ENCODE measurements at places on chromosomes 7 and 10.

GRCh38 chr7:124943472-124943871 lies 13.8 kb upstream of the POT1 start:
- no peak for DNase-seq

- DNase-seq = no peak
These were observed 169.5 kb upstream of the SVIL start for GRCh38 chr10:29804025-29804852.

DNA sequence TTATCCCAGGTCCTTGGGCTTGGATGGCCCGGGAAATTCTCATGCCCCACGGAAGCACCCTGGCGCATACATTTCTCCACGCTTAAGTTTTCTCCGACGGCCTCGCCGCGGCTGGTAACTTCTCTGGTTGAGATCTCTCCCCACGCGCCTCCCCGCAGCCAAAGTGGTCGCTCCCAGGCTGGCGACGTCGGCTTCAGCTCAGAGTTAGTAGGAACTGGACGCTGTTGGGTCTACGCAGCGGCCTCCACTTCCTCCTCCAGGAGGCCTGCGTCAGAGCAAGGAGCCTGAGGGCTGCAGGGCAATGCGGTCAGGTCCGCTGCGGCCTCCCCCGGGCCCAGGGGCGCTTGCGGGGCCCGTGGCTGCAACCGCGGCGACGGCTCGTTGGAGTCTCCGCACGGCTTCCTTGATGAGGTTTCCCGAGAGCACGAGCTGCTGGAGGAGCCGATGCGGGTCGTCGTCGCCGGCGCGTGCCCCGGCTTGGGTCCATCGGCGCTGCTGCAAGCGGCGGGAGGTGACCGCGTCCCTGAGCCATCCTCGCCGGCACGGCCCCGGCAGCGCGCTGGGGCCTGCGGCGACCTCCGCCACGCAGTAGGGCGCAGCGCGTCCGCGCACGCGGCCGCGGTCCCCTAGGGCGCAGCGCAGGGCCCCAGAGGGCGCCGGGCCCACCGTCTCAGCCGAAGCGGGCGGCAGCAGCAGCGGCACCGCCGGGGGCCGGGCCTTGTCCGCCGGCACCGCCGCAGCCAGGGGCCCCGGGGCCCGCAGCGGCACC lies 744 bp downstream of the FRAT2 start:
- no peak for DNase-seq

DNA sequence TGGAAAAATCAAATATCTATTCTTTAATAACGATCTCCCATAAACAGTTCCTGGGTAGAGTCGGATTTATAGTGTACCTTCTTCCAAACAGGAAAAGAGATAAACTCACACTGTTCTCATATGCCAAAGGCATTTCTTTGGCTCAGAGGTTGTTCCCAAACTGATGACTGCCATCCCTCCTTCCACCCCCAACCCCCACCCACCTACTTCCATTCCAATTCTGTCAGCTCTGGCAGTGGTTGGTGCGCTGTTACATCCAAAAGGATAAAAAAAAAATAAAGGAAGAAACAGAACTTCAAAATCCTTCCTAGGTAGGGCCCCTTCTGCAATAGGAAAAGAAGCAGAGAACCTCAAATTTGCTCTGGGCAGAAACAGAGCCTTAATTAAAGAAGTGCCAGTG lies 104.7 kb downstream of the DGKI start:
- no peak for DNase-seq

DNA sequence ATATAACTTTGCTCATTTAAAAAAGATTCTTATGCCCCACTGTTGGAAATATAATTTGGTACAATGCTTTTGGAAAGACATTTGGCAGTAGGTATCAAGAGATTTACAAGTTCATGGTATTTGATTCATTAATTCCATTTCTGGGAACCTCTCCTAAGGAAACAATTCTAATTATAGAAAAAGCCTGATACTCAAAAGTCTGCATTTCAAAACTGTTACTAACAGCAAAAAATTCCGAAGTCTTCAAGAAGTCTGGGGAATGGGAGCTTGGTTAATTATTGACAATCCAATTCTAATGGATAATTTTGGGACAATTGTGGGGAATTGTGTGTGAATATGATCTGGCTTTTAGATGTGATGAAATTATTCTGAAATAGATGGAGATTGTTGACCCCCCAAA lies 59.6 kb downstream of the HDAC9 start:
- DNase-seq = no peak

DNA sequence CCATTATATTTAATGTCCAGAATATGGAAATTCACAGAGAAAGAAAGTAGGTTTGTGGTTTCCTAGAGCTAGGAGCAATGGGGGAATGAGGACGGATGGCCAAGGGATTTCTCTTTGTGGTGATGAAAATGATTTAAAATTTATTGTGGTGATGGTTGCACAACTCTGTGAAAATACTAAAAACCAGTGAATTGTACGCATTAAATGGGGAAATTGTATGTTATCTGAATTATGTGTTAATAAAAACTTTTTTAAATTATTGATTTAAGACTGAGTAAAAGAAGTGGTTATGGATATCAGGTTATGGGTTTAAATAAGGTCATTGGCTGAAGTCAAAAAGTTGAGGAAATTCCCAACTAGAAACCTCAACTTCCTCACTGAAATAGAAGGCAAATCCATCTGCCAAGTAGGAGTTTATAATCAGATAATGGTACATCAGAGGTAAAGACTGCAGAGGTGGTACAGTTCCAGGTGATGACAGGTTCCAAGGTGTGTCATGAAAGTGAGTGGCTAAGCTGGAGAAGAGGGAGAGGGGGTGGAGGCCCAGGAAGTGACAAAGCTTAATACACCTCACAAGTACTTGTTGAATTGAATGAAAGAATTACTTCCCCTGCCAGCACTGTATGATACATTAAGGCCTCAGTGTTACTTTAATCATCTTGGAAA lies 68.9 kb upstream of the CCDC71L start:
- DNase-seq = no peak

- no peak for DNase-seq
These were observed 237.3 kb upstream of the SP8 start for GRCh38 chr7:21023841-21024484.

DNA sequence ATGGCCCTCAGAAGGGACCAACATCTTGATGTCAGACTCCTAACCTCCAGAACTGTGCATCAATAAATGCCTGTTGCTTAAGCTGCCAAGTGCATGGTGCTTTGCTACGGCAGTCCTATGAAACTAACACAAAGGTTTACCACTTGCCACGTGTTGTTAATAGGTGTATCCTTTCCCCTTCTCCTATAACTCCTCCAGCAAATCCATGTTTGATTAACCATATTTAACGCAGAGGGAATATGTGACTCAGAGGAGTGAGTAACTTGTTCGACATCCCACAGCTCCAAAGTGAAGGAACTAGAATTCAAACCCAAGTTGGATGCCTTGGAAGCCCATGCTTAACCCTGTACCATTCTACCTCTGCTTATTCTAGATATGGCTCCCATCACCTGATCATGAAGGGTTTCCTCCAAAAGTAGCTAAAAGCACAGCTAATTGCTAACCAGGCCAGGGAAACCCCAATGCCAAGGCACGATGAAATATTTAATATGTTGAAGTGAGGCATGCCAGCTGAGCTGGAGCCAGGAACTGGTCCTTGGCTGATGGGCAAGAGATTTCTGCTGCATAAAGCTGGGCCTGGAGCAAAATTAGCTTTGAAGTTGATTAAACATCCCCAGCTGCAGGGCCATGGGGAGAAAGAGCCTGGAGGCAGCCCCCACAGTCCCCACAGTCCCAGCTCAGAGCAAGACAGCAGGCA lies 131.9 kb downstream of the C10orf90 start:
- DNase-seq = no peak

DNA sequence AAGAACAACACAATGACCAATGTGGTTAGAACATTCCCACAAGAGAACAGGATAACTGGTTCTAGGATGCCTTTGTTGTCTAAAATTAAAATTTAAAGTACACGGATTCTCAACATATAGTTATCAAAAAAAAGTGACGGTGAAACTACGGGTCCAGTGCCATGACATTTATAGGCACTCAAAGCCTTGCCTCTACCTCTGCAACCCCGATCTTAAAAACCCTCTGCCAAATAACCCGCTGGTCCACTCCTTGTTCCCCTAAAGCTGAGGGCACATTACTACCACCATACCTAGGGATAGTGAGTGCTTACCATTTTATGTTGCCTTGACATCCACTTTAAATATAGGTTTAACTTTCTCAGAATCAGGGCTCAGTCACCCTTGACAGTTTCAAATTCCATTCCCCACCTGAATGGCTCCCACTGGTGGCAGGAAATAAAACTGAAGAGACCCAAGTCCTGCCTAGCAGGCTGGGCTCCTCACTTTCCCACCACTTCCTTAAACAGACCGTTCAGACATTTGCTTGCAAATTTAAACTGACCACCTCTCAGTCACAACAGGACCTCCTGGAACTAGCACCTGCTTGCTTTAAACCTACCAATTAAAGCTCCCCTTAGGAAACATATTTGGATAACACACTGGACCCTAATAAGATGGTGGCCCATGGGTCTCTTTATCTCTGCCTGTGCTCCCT lies 169.9 kb upstream of the ASAH2 start:
- DNase-seq = no peak

DNA sequence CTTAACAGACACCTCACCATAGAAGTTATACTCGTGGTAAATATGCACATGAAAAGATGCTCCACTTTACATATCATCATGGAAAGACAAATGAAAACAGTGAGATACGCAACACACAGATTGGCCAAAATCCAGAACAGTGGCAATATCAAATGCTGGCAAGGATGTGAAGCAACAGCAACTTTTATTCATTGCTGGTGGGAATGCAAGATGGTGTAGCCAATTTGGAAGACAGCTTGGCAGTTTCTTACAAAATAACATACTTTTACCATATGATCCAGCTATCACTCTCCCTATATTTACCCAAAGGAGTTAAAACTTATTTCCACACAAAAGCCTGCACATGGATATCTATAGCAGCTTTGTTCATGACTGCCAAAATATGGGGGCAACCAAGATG lies 46.4 kb downstream of the SGCE start:
- DNase-seq = no peak

- DNase-seq = no peak
These were observed 193.5 kb downstream of the CFTR start for GRCh38 chr7:117673367-117673766.

DNA sequence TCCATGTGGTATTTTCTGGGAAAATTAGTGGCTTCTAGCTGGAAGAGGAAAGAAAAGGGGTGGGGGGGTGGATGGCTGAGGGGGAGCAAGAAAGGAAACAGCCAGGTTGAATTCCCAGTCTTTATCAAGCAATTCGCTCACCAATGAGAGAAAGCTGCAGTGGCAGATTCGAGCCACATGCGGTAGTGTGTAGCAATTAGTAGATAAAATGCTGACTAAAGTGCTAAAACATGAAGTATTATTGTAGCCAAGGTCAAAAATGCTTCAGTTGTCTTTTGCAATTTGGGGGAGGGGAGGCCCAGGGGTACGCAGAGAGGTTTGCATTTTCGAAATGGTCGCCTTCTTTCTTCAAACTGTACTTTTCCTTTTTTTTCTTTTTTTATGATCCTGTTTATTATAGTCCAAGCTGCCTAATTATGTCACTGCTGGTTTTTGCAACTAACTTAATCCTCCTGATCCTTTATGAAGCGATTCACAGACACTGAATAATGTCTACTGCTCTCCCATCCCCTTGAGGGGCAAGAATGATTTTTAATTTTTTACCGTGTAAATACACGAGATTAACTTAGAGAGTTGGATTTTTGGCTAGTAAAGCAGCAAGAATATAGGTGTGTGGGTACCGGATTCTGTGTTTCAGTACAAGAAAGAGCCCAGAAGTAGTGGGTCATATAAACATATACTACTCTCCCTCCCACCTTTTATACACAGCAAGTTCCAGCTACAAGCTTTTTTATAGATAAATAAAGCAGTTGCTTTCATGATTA lies 3.6 kb upstream of the ARID5B start:
- no peak for DNase-seq

DNA sequence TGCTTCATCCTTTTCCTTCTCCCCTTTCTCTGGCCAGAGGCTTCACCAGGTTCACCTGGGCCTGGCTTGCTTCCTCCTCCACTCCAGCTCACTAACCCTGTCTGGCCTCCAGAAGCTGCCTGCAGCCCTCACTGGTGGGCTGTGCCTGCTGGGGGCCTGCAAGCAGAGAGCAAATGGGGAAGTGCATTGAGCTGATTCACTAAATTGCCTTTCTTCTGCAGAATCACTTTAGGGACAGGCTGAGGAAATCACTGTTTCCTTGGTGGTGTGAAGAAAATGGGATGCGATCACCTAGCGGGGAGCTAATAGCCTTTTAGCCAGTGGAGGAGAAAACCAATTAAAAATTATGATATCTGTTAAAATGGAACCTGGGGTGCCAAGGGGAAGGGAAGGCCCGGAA lies 3.0 kb downstream of the RET start:
- DNase-seq = no peak

GRCh38 chr10:43471935-43472720 lies 35.2 kb downstream of the ZNF487 start:
- no peak for DNase-seq

GRCh38 chr7:34190299-34190698 lies 285.0 kb downstream of the BMPER start:
- DNase-seq = no peak

DNA sequence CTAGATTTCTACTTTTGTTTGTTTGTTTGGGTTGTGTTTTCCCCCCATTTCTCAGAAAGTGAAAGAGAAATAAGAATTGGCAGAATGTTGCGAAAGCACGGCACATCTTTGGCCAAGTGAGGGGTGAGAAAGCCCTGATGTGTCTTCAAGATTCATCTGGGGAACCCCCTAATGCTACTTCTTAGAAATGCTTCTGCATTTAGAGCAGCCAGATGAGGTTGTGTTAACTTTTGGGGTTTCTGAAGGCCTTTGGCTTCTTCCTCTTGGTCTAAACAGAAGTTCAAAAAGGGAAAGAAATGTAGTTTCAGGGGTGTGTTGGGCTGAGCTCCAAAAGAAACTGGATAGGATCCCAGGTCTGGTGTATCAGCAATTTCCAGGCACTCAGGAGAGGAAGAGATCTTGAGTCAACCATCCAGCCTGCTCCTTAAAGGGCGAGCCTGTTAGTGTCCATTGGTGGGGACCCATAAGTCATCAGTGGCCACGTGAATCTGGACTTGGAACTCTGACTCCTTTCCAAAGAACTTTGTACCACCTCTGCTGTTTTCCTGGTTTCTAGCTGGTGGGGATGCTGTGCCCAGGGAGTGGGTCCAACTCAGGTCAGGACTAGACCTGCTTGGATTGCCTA lies 6.5 kb downstream of the DUSP5 start:
- DNase-seq = no peak

DNA sequence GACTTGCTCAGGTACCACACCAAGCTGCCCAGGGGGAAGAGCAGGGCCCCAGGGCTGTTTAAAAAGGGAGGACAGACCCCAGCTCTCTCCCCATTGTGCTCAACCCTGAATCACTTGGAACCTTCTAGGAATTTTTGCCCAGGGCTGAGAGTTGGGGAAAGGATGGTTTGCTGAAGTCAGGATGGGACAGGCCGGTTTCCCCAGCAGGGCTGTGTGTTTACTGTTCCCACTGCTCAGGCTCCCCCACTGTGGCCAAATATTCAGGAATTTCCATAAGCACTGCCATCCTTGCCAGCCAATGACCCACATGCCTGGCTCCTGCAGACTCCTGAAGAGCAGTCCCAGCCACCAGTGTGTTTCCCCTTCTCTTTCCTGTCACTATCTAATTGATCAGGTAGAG lies 120.7 kb downstream of the WDFY4 start:
- DNase-seq = no peak

- DNase-seq = no peak
These were observed 129.1 kb upstream of the FOXK1 start for GRCh38 chr7:4552985-4553384.

- DNase-seq = no peak
These were observed 79.6 kb downstream of the ZNF777 start for GRCh38 chr7:149381245-149381644.

Data from esophagus squamous epithelium (tissue), 5 donors.